ENCODE measurements at places on chromosomes 1 and 21.

GRCh38 chr21:42566524-42567213 lies 53.0 kb downstream of the SLC37A1 start:
- no peak for DNase-seq

DNA sequence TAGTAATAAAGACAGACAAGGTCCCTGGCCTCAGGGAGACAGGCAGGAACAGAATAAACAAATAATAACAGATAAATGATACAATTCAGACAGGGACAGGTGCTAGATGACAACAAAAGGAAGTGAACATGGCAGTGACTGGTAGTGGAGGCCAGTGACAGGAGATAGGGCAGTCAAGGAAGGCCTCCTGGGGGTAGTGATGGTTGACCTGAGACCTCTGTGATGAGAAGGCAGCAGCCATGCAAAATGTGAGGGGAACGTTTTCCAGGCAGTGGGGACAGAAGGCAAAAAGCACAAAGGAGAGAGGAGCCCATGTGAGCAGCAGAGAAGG lies 18.5 kb downstream of the OPTC start:
- DNase-seq = no peak

DNA sequence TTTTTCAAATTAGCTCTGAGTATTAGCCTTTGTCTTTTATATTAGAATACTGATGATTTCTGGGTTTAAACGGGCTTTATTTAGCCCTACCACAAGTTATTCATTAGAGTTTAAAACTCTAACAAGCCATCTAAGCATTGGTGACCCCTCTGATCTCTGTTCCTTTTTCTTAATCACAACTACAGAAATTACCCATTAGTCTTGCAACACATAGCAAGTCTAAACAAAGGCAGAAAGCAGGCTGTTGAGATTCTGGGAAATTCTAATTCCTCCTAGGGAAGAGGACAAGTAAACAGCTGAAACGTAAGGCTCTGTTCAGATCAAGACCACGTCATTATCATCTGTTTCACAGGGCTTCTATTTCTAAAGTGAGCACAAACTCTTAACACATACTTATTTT lies 491.2 kb upstream of the ZRANB2 start:
- DNase-seq = no peak

DNA sequence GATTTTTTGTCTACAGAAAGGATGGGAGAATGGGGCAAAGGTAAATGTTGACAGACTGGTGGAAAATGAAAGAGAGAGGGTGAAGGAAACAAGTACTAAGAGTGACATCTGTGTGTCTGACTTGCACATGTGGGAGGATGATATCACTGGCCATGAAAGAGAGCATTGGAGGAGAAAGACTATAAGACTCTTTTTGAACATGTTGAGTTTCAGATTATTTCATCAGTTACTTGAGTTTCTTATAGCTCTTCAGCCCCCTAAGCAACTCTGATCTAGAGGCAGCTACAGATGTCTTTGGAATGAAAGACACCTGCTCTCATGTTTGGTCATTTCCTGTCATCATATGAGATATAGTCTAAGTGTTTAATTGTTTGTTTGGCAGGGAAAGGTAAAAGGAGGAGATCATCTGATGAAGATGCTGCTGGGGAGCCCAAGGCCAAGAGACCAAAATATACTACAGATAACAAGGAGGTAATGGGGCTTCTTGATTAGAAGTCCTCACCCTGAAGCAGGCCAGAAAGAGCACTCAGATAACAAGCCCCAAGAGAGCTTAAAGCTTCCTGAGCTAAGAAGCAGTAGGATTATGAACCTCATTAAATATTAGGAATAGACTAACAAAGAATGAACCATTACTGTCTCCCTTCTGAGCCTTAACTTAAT lies 4.5 kb downstream of the POLR3C start:
- no peak for DNase-seq

DNA sequence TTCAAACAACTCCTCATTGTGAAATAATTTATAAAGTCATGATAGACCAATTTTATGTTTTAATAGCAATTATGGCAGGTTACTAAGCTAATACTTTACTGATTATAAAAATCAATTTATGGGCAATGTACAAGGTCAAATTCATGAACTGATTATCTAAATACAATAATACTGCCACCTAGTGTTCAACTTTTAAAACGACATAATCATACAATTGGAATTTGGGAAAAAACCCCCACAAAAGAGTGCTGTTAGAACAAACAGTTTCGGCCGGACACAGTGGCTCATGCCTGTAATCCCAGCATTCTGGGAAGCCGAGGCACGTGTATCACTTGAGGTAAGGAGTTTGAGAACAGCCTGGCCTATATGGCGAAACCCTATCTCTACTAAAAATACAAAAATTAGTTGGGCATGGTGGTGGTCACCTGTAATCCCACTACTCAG lies 14.0 kb downstream of the GTF2B start:
- peak; percentile 50 for DNase-seq

DNA sequence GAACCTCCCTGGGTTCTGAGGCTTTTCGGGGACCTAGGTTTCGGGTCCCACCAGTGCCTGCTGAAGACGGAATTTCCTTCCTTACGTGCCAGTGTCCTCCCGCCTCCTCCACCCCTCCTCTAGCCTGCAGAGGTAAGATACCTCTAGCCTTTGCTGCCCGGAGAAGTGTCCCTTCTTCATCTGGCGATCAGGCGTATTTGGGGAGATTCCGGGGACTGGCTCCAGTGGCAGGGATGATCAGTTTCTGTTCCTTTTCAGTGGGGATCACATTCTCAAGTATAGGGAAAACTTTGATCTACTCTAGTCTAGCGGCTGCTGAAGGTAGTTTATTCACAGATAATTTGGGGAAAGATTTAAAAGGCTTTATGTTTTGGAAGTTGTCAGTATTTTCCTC lies 674 bp downstream of the CEP350 start:
- peak; percentile 13 for DNase-seq

DNA sequence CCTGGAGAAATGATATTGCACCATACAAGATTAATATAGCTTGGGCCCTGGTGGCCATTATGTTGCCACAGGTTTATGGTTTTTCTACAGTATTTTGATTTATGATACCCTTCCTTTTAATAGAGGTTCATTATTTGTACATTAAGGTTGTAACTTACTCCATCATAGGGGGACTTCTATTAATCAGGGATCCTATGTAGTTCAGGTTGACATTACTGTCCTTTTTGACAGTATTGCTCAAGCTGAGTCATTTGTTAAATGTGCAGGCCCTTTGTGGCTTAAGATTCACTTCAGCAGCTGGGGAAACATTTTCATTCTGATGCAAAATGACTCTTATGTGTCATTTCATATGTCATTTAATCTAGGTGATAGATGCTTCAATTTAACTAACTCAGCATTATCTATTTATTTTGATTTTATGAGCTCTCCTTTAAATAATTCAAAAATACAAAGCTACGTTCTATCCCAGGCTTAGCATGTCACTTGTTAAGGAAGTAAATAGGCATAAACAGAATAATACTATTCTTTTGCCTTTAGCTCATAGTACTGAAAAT lies 686.9 kb upstream of the NCAM2 start:
- DNase-seq = no peak

DNA sequence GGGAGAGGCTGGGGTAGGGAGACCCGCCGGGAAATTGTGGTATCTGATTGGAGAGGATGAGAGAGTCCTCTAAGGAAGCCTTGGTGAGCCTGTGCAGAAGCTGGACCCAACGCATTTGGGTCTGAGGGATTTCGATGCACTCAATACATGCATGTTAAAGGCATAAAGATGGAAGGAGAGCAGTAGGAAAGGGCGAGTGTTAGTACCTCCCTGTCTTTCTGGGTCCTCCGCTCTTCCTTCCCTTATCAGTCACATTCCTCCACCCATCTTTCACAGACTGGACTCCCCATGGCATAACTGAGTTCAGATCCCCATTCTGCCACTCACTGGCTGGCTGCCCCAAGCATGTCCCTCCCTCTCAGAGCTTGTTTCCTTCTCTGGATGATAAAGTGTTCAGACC lies 7.3 kb downstream of the RGS16 start:
- no peak for DNase-seq

DNA sequence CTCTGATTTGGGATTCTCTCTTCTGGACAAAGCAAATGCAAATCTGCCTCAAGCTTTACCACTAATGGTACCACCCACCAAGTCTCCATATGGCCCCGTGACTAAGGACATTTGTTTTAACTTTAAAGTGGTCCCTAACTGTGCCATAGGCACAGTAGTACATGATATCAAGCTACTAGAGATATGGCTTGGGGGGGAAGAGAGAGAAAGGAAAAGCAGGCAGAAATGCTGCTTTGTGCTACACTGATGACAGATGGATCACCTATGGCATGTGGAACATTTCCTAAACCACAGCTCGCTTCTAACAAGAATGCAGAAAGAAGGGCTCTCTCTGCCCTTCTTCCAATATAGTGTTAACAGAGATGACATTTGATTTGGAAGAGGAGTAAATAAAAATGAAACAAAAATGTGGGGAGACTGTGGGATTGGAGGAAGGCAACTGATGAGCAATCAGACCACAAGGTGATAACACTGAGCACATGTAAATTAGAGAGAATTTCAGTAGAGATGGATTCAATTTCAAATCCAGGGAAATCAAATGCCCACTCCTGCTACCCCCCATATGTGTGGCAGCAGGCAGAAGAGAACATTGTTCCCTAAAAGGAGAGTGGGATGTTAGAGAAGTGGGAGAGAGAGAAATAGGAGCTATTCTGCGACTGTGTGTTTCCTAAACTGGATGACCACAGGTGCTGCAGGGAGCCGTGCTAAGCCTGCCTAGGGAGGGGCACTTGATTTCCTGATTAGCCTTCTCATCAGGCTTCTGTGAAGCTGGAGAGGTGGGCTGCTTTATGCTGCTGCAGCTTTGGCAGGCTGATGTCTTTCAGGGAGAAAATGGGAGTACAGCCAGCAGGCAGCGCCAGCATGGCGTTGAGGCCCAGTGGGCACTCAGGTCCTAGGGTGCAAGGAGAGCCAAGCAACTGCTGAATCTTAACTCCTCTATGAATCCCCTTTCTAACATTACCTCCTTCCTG lies 75.3 kb downstream of the ZNF648 start:
- no peak for DNase-seq

DNA sequence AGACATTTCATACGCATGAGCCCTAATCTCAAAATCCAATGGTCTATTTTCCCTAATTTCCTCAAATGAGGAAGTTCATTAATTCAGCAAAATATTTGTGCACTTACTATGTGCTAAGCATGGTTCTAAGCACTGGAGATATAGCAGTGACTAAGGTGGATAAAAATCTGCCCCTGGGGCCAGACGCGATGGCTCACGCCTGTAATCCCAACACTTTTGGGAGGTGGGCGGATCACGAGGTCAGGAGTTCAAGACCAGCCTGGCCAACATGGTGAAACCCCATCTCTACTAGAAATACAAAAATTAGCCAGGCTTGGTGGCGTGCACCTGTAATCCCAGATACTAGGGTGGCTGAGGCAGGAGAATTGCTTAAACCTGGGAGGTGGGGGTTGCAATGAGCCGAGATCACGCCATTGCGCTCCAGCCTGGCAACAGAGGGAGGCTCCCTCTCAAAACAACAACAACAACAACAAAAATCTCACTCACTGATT lies 4.3 kb upstream of the MIIP start:
- no peak for DNase-seq

- DNase-seq = no peak
These were observed 53.1 kb downstream of the NAV1 start for GRCh38 chr1:201591981-201592380.

DNA sequence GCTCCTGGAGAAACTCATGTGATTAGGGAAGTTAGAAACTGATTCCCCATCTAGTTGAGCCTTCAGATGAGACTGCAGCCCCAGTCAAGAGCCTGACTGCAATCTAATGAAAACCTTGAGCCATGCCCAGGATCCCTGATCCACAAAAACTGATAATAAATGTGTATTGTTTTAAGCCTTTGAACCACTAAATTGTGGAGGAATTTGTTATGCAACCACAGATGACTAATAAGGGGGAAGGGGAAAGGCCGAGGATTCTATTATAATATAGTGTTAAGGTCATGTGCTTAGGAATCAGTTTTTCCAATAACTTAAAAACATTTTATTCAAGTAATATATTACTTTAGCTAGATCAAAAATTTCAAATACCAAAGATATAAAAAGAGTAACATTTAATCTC lies 52.8 kb upstream of the USP25 start:
- DNase-seq = peak; percentile 22

GRCh38 chr1:175757381-175758015 lies 14.1 kb upstream of the TNR start:
- DNase-seq = no peak

DNA sequence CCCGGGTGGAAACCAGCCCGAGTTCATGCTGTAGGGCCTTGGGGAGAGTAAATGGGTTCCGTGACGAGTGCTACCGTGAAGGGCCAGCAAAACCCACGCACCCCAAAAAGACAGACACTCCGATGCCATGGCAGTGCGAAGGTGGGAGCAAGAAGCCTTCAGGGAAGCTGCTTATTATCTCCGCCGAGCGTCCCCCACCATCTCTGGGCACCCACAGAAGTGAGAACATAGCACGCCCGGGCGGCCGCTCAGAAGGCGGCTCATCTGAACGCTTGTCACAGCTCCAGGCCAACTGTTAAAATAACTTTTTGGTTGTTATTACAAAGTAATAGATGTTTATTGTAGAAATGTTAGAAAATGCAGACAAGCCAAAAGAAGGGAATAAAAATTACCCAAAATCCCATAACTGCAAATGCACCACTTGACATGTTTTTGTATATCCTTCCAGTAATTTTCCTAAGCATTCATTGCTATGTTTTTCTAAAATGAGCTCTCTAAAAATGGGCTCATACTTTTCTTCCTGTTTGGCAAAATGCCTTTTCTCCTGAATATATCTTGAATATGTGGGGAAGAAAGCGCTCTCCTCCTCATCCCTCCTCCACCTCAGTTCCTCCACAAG lies 234.9 kb downstream of the NPHP4 start:
- DNase-seq = no peak

DNA sequence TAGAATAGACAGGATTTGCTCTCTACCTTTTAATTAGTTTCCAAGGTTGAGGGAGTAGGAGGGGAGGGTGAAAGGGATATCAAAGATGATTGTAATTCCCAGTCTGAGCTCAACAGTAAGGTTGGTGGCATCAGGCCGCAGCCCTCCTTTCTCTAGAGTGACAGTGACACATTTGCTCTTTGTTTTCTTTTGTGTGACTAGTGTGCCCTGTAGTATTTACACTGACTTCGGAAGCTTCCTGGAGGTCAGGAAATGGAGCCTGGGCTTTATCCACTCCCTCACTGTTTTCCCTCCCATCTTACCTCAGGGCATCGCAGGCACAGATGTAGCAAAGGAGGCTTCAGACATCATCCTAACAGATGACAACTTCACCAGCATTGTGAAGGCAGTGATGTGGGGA lies 44.7 kb upstream of the LAX1 start:
- no peak for DNase-seq

GRCh38 chr1:190179817-190180216 lies 297.8 kb downstream of the BRINP3 start:
- DNase-seq = peak; percentile 58

- no peak for DNase-seq
These were observed 3.4 kb downstream of the LHX9 start for GRCh38 chr1:197920414-197921117.

- no peak for DNase-seq
These were observed 80.7 kb downstream of the UBE4B start for GRCh38 chr1:10113501-10113900.

Data from fibroblast of pulmonary artery (primary cell).